ENCODE measurements at places on chromosomes 5 and 9. TPM values are rescaled to one million over a fixed set of nuclear protein-coding genes. Genes with fewer than 3 reads are reported as not detected.

The SLC46A2 gene
- total RNA-seq, result 3.1 TPM

The FGF1 gene
- 5.1 TPM for total RNA-seq

The F12 gene
- not detected for total RNA-seq

The TCF7 gene
- total RNA-seq, result 1.1 TPM

The LMX1B gene
- total RNA-seq, result not detected

The AUH gene
- 34.2 TPM for total RNA-seq

The KIF4B gene
- total RNA-seq, result 0.05 TPM

The ZDHHC11B gene
- total RNA-seq, result 1.4 TPM

The LTC4S gene
- 1.8 TPM for total RNA-seq

The CFAP157 gene
- total RNA-seq, result not detected

The FBXW11 gene
- total RNA-seq, result 81.3 TPM

The NOXA1 gene
- 0.90 TPM for total RNA-seq

The SLCO6A1 gene
- total RNA-seq, result not detected

The PRLR gene
- total RNA-seq, result 9.7 TPM

The KIF12 gene
- 0.42 TPM for total RNA-seq

The PELO gene
- total RNA-seq, result 58.7 TPM

The CNTNAP3B gene
- total RNA-seq, result 50.2 TPM

The MSX2 gene
- total RNA-seq, result 11.3 TPM

The TPRN gene
- 3.0 TPM for total RNA-seq

The ZNF608 gene
- total RNA-seq, result 23.7 TPM

The HMCN2 gene
- total RNA-seq, result 15.9 TPM

The GADD45G gene
- 3.9 TPM for total RNA-seq

The MAMDC2 gene
- 52.0 TPM for total RNA-seq

The SIT1 gene
- total RNA-seq, result 0.48 TPM

The THBS4 gene
- 3.9 TPM for total RNA-seq

The ADAMTSL1 gene
- total RNA-seq, result 42.3 TPM

The ZNF300 gene
- total RNA-seq, result 21.3 TPM

The NNT gene
- 118 TPM for total RNA-seq

The CLK4 gene
- 76.4 TPM for total RNA-seq

The MLANA gene
- not detected for total RNA-seq

The LHFPL2 gene
- 146 TPM for total RNA-seq

The LHX3 gene
- not detected for total RNA-seq

The SLC35A4 gene
- 17.0 TPM for total RNA-seq

The CAMK4 gene
- total RNA-seq, result 30.9 TPM

The FOXD4L6 gene
- not detected for total RNA-seq

The NR2F1-AS1 gene
- 61.4 TPM for total RNA-seq

The RICTOR gene
- total RNA-seq, result 122 TPM

The PCDHGA7 gene
- total RNA-seq, result 6.9 TPM

The TIMD4 gene
- 1.7 TPM for total RNA-seq

The PCDHA9 gene
- 0.90 TPM for total RNA-seq

The TLR4 gene
- total RNA-seq, result 24.1 TPM

The TMEM252 gene
- not detected for total RNA-seq

Data from urinary bladder (tissue), 4 donors.